ENCODE measurements at places on chromosomes 3 and 15. TPM values are rescaled to one million over a fixed set of nuclear protein-coding genes. Genes with fewer than 3 reads are reported as not detected.
A peak's percentile ranks its signal among the peaks of the same experiment; 100 is the strongest.

STRIT1 gene
- not detected for total RNA-seq

AHSG gene
- not detected for total RNA-seq

GRAMD1C gene
- total RNA-seq = 10.0 TPM

MEIS2 gene
- total RNA-seq = 14.8 TPM

AADAC gene
- not detected for total RNA-seq

ZMYND10 gene
- total RNA-seq = 4.9 TPM

PRKCI gene
- total RNA-seq = 85.0 TPM

VPS33B gene
- 13.1 TPM for total RNA-seq

DNA sequence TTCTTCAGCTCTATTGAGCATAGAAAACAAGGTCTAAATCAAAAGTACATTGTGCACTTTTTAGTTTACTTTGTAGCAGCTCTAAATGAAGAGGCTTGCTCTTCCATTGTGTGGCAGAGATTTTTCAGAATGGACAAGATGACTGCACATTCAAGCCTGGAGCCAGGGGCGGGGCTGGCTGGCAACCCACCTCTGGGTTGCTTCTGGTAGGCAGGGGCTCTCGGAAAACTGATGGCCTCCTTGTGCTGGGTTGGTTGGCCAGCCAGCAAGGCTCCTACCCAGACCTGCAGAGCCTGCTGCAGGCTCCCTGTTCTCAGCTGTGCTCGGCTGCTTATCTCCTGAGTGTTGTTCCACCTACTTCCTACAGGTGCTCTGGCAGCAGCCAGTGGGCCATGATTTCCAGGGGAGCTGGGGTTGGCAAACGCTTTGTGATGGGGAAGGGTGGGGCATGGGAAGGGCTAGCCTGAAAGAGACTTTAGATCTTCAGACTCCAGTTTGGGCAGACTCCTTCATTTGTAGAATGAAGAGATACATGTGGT, 8.8 kb downstream of the BSN start:
- peak; percentile 15 for DNase-seq
- H3K36me3 ChIP-seq = no peaks in the 10 kb centered on the region
- no peaks in the 10 kb centered on the region for H3K4me1 ChIP-seq

GRCh38 chr3:114745322-114746240, 401.5 kb downstream of the ZBTB20 start:
- no peaks in the 10 kb centered on the region for H3K27me3 ChIP-seq
- H3K36me3 ChIP-seq = no peaks in the 10 kb centered on the region

- H3K27me3 ChIP-seq = no peaks in the 10 kb centered on the region
- H3K4me1 ChIP-seq = peaks cover 56% of the 10 kb centered on the region
- H3K27ac ChIP-seq = peak overlapping the region; percentile 96
- no peak overlapping the region for H3K4me3 ChIP-seq
These were observed 60.8 kb downstream of the DAPK2 start for GRCh38 chr15:63985221-63986184.

DNA sequence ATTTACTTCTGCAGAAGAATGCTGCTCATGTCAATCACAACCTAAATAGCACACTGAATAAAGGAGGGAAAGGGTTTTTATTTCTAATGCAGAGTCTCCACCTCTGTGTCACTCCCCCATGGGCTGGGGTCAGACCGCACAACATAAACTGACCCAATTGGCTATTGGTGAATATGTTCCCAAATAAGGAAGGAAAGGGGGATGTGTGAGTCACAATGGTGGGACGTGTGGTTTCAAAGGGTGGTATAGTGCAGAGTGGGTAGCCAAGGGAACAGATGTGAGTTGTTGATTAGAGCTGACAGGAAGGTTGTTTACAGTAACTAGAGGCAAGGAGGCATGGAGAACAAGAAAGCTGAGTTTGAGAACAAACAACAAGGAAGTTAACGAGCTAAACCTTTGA, 491.8 kb downstream of the ZPLD1 start:
- H3K4me1 ChIP-seq = no peaks in the 10 kb centered on the region
- H3K27me3 ChIP-seq = no peaks in the 10 kb centered on the region
- no peak overlapping the region for H3K4me3 ChIP-seq
- no peaks in the 10 kb centered on the region for H3K36me3 ChIP-seq
- DNase-seq = no peak
- H3K27ac ChIP-seq = no peak overlapping the region

- H3K27me3 ChIP-seq = no peaks in the 10 kb centered on the region
- H3K4me3 ChIP-seq = no peak overlapping the region
- H3K4me1 ChIP-seq = no peaks in the 10 kb centered on the region
- no peak overlapping the region for H3K27ac ChIP-seq
These were observed 36.0 kb upstream of the CMTM8 start for GRCh38 chr3:32202496-32202895.

GRCh38 chr3:5448246-5448645, 260.7 kb downstream of the EDEM1 start:
- H3K27ac ChIP-seq = no peak overlapping the region
- no peaks in the 10 kb centered on the region for H3K27me3 ChIP-seq
- DNase-seq = no peak
- no peak overlapping the region for H3K4me3 ChIP-seq

DNA sequence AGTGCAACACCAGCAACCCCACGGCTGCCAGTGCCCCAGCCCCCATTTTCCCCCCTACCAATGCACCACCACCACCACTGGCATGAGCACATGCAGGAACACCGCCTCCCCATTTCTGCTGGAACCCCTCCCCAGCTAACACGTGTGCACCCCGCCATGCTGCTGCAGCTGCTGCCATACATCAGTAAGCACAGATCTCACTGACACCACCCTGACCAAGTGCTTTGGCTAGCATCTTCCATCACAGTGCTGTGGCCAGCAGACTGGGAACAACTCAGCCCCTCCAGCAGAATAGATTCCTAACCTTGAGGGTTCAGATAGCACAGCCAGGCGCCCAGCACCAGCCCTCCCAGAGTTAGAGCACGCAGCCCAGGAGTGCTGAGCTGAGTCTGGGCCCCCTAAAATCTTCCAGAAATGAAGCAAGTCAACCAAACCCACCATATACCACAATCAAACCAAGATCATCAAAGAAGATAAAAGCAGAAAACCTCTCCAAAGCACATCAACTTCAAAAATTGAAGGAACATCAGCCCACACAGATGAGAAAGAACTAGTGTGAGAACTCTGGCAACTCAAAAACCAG, 81.2 kb upstream of the CDV3 start:
- no peak overlapping the region for H3K4me3 ChIP-seq
- H3K4me1 ChIP-seq = peaks cover 4% of the 10 kb centered on the region
- H3K27ac ChIP-seq = no peak overlapping the region
- H3K27me3 ChIP-seq = no peaks in the 10 kb centered on the region

DNA sequence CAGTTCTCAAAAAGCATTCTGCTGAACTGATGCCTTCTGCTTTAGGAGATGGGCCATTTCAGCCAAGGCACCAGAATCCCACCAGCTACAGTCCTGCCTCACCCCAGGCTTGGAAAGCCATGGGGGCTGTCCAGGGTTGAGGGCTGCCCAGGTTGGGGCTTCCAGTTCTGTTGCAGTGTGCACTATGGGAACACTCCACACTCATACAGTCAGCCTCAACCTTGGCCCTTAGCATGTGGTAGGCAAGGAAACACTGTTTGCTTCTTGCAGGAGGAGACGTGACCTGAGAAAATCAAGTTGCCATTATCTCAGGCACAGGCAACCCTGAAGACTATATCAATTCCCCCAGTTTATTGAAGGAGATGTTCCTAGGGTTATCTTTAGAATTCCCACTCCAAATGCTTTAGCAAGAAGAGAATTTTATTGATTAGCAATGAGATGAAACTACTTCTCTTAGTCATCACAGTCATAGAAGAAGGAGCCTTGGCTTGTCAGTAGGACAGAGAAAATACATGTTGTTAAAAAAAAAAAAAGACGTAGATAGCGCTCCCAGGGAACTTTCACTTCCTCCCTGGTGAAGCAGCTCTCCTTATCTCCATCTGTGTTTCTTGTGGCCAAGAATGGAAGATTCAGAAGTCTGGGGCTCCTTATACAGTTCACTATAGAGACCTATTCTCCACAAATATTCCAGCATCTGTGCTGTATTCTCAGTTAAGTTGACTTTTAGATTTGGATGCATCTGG, 38.3 kb upstream of the IL12A start:
- no peak overlapping the region for H3K4me3 ChIP-seq
- H3K27ac ChIP-seq = no peak overlapping the region
- no peak for DNase-seq
- H3K27me3 ChIP-seq = no peaks in the 10 kb centered on the region

DNA sequence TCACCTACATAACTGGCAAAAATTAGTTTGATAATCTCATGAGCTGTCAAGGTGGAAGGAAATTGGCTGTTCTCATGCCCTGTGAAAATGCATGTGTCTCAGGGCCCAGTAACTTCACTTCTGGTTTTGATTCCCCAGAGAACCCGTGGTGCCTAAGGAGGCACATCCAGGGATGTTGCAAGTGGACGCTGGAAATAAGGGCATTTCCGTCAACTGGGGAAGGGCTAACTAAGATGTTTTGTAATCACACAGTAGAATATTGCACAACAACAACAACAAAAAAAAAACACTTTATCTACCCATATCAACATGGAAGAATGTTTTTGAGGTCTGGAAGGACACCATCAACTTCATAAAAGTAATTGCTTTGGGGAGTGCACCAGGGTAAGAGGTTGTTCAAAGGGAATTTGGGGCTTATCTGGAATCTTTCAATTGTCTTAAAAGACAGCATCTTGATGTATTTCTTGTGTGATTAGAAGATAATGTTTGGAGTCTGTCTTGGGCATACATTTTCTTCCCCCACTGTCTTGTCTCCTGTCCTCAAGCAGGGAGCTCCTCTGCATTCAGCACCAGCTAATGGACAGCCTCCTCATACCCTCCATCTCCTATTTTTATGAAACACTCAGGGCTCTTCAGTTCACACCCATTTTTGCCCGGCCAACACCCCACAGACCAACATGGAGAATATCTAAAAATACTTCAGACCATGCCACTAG, 37.2 kb upstream of the PRR20G start:
- no peak overlapping the region for H3K27ac ChIP-seq
- H3K4me3 ChIP-seq = no peak overlapping the region
- no peaks in the 10 kb centered on the region for H3K4me1 ChIP-seq
- no peaks in the 10 kb centered on the region for H3K27me3 ChIP-seq
- no peak for DNase-seq

- no peak overlapping the region for H3K27ac ChIP-seq
- DNase-seq = no peak
- no peaks in the 10 kb centered on the region for H3K4me1 ChIP-seq
- no peaks in the 10 kb centered on the region for H3K36me3 ChIP-seq
- no peaks in the 10 kb centered on the region for H3K27me3 ChIP-seq
These were observed 13.9 kb downstream of the TMEM45A start for GRCh38 chr3:100506355-100506754.

- no peak for DNase-seq
- H3K27me3 ChIP-seq = no peaks in the 10 kb centered on the region
- H3K27ac ChIP-seq = no peak overlapping the region
These were observed 377.0 kb downstream of the OCA2 start for GRCh38 chr15:27722102-27722501.

DNA sequence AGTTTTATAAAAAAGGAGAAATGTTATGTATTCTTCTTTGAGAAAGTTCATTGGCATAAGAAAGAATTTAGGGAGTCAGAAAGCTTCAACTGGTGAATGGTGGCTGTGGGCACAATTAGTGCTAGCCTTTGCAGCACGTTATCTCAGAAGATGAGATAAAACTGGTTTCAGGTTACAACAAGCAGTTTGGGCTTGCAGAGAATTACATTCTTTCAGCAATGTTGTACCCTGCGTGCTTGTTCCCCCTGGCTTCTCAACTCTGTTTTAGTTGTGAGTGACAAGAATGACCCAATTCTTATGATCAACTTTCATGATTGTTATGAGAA, 31.6 kb upstream of the ACP3 start:
- no peaks in the 10 kb centered on the region for H3K4me1 ChIP-seq
- no peaks in the 10 kb centered on the region for H3K36me3 ChIP-seq
- no peaks in the 10 kb centered on the region for H3K27me3 ChIP-seq
- no peak overlapping the region for H3K27ac ChIP-seq
